ENCODE measurements at places on chromosomes 7 and 10.
A peak's percentile ranks its signal among the peaks of the same experiment; 100 is the strongest.

- no peak for DNase-seq
These were observed 1012.5 kb downstream of the NRG3 start for GRCh38 chr10:82887488-82887887.

GRCh38 chr10:30433306-30433729 is 666 bp upstream of the MAP3K8 start:
- DNase-seq: peak; percentile 45

DNA sequence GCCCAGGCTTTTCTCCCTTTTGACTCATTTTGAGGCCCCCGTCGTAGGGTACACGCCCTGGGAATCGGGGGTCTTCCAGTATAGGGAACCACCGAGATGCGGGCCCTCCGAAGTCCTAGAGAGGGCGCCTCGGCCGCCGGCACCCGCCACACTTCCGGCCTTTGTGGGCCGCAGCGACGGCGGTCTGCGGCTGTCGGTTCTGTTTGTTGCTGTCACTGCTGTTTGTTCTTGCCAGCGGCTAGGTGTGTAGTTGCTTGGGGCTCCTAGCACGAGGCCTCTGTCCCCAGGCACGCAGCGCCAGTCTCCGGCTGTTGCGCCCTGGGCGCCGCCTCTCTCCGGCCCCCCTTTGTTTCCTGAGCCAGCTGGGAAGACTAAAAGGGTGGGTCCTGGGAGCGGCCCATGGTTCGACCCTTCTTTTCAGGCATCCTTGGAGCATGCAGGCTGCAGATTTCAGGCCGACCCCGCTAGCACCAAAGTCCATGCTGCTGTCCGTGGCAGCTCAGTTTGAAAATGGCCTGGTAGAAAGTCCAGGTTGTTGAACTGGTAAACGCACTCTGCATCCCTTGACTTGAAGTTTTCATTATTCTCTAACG is 17.8 kb upstream of the ZKSCAN1 start:
- peak; percentile 77 for DNase-seq

DNA sequence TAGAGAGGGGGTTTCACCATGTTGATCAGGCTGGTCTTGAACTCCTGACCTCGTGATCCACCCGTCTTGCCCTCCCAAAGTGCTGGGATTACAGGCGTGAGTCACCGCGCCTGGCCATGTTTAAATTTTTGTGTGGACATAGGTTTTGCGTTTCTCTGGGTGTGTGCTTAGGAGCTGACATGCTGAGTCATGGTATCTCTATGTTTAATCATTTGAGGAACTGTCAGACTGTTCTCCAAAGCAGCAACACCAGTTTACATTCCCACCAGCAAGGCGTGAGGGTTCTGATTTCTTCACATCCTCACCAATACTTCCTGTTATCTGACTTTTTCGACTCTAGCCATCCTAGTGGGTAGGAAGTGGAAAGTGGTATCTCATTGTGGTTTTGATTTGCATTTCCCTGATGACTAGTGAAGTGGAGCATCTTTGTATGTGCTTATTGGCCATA is 153.7 kb downstream of the DNAJB6 start:
- DNase-seq: peak; percentile 75

GRCh38 chr10:95408148-95408960 is 117.6 kb upstream of the PDLIM1 start:
- DNase-seq: no peak

GRCh38 chr10:95442341-95442740 is 118.8 kb downstream of the SORBS1 start:
- DNase-seq: no peak

DNA sequence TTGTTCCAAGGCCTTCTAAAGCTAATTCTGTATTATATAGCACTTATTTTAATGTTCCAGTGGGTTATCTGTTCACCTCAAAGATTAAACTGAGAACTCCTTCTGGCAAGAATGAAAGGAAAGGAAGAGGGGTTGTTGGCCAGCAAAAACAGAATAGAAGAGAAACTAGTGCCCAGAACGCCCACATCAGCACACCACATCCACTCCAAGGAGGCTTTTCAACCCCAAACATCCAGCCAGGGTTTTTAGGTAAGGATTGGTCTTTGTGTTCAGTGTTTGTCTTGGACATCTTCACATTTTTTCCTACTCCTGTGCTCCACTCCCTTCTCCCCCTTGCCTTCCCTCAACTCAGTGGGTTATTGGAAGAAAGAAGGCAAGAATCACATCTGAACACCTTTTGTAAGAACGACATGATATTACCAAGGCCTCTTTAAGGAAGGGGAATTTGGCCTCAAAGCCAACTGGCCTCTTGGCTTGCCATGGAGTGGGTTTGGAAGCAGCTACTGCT is 55.8 kb downstream of the BICC1 start:
- no peak for DNase-seq

- DNase-seq: no peak
These were observed 66.5 kb downstream of the ZNF277 start for GRCh38 chr7:112272921-112273561.

- no peak for DNase-seq
These were observed 113.6 kb downstream of the ADCY1 start for GRCh38 chr7:45687721-45688120.

- DNase-seq: no peak
These were observed 139.5 kb downstream of the PLCE1 start for GRCh38 chr10:94133239-94133638.

- no peak for DNase-seq
These were observed 4.1 kb downstream of the PDLIM1 start for GRCh38 chr10:95286707-95287106.

DNA sequence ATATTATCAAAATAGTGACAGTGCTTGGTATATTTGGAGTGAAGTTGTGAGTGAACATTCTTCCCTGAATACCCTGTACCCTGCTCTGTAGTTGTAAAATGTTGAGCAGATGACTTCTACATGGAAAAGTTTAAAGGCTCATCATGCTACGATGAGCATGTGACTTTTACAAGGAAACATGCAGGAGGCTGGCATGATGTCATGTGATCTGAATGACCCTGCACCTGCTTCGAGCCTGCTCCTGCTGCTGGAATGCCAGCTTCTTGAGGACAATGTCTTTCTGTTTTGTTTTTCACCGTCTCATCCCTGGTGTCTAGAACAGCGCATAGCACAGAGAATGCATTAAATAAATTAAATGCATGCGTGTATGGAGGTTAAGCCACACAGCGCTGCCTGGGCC is 5.4 kb upstream of the INPP5A start:
- DNase-seq: no peak

DNA sequence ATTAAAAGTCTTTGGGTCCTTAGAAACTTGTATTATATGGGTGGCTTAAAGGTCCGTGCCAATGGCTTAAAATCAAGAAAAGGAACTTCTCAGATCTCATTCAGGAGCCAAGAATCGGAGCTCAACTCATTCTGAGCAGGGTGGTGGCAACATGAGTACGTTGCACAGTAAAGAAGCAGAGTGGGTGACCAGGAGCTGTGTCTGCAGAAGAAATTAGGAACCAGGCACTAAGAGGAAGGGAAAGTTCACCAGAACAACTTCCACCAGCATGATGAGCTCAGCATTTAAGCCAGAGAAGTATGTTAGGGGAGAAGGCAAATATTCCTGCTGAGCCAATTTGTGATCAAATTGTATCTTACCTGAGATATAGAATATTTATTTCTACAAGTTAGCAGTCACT is 236.0 kb upstream of the NRP1 start:
- no peak for DNase-seq

DNA sequence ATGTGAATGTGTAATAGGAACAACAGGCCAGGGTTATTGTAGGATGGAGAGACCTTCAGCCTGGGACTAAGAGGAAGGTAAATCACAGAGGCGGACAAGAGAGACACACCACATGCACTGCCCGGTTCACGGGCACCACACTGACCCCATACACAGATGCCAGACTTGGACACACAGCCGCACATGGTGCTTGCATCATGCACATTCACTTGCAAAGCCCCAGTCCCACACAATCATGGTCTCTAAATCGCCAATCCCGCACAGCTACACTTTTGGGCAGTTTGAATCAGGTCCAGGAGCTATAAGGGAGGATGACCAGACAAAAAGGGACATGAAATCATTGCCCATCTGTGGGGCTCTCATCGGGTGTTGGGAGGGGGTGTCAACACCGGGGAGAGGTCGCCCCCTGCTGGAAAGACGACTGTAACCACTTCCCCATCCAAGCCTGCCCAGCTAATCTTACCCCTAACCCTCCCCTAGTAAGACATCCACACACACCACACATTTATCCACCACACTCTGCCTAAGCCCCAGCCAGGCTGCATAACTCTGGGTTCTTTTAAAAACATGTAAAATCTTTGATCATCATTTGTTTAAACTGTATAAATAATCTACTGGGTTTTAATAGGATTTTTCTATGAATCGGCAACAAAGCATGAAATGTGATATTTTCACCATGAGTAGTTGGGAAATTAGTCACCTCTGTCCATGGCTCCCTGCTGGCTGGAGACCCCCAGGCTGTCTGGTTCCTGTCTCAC is 40.5 kb upstream of the SLF2 start:
- peak; percentile 64 for DNase-seq

DNA sequence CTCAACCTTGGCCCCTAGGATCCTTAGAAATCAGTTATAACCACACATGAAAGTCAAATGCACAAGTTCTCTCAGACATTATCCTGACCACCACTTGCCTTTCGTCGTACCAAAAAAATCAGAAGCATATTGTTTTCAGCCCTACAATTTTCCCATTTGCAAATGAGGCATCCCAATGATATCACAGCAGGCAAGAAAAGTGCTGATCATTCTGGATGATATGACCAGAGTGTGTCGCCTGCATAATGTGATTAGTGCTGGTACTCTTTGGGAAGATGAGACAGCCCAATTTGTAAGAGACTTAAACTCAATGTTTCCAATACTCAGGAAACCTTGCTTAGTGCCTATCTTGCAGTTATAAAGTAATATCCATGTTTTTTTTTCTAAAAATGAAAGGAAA is 168.0 kb downstream of the SORCS1 start:
- DNase-seq: no peak

DNA sequence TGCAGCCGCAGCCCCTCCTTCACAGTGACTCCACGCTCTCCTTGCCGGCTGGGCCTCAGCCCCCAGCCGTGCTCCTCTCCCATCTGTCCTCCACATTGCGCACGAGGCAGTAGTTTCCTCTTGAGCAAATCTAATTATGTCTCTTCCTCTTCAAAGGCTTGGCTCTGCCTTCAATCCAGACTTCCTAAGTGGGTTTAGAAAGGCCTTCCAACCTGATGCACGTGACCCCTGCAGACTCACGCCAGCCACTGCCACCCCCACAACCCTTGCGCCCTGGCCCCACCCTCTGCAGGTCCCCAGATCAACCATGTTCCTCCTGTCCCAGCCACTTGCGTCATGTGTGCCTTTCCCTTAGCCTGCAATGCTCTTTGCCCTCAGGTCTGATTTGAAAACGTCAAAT is 75.0 kb upstream of the ADAM12 start:
- DNase-seq: no peak

DNA sequence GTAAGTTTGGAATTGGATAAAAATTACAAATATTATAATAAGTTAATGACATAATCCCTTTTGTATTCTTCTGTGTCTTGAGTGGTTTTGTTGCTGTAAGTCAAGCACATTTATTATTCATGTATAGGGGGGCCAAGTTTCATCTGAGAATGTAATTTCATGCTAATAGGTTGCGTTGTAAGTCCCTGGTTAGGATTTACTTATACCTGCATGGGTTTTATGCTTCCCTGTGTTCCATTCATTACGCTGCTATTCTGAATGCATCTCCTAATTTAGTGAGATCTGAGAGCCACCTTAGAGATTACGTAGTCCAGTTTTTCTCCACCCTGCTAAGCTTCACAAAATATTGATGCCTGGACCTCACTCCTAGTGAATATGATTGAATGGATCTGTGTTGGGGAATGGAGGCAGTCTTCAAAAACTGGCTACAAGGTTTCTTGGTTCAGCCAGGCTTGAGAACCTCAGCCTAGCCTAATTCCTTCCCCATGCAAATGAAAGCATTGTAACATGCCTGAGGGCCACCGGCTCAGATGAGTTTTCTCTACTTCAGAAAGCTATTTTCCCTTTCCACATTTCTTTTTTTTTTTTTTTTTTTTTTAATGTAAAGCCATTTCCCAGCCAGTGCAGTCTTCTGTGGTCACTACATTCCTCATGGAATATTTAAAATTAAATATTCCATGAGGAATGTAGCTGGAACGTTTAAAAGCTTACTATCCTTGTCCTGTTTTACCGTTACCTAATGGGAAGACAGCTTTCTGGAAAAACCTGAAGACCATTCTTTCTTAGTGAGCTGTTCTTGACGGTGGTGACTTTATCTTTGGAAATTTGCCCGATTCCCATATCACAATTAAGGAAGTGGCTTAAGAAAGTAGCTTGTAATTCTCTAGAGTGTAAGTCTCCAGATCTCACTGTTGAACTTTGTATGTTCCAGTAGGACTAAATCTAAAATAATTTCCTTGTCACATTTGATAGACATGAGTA is 16.0 kb downstream of the PAPSS2 start:
- no peak for DNase-seq

DNA sequence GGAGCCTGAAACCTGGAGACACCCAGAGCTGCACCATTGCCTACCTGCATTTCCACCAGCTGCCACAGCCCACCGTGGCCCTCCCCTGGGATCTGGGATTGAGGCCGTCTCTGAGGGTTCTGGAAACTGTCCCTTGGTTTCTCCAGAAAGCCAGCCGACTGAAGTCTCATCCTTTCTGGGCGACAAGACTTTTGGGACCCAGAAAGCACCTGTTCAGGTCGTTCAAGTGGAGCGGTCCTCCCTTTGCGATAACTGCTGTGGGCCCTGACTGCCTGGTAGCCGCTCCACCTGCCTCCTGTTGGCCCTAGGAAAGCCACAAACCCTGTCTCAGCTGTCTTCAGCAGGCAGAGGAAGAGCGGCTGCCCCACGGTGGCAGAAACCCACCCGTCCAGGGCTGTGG is 346.0 kb upstream of the MKI67 start:
- no peak for DNase-seq

GRCh38 chr7:130875901-130876300 is 141.9 kb upstream of the KLF14 start:
- DNase-seq: no peak

- no peak for DNase-seq
These were observed 37.5 kb downstream of the SPOCK2 start for GRCh38 chr10:72050873-72051272.

DNA sequence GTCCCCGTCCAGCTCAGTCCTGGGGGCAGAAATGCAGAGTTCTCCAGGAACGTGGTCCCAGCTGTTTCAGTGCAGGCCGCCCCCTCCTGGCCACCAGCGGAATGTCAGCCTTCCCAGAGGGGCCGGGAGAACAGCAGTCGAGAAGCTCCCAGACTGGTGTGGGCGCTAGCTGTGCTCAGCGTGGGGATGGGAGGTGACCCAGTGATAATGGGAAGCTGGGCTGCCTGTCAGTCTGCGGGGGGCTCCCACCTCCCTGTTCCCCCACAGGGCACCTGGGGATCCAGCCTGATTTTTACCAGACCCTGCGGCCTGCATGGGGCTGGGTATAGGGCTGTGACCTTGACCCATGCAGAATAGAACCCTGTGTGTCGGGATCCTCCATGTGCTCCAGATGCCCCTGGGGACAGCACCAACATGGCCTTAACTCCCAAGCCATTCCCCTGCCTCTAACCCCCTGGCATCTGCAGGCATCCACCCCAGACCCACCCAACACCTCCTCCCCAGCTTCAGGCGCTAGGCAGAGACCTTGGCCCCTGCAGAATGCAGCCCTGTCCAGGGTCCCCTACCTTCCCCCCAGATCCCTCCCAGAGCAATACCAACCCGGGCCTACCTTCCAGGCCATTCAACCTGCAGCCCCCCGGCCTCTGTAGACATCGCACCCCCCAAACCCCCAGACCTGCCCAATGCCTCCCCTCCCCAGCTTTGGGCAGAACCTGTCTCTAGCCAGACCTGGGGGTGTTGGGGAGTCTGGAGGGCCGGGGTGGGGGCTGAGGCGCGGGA is 880 bp upstream of the ELN start:
- peak; percentile 60 for DNase-seq

GRCh38 chr10:34492081-34492480 is 323.0 kb downstream of the PARD3 start:
- no peak for DNase-seq

GRCh38 chr7:149161241-149161848 is 14.1 kb downstream of the ZNF398 start:
- DNase-seq: no peak

Data from activated CD4-positive, alpha-beta T cell treated with anti-CD3 and anti-CD28 coated beads, Interleukin-2, amount 10 ng/mL, durations not matched to agents 7 days and 5 days (primary cell).